ENCODE measurements at places on chromosomes 13 and 19.

DNA sequence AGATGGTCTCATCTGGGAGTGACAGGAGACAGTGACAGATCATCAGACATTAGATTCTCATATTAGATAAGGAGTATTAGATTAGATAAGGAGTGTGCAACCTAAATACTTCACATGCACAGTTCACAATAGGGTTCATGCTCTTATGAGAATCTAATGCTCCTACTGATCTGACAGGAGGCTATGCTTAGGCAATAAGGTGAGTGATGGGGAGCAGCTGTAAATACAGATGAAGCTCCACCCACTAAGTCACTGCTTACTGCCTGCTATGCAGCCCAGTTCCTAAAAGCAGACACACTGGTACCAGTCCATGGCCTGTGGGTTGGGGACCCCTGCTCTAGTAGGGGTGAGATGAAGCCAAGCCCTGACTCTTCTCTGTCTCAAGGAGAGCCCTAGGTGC is 10.0 kb upstream of the IGFL3 start:
- no peak for DNase-seq

DNA sequence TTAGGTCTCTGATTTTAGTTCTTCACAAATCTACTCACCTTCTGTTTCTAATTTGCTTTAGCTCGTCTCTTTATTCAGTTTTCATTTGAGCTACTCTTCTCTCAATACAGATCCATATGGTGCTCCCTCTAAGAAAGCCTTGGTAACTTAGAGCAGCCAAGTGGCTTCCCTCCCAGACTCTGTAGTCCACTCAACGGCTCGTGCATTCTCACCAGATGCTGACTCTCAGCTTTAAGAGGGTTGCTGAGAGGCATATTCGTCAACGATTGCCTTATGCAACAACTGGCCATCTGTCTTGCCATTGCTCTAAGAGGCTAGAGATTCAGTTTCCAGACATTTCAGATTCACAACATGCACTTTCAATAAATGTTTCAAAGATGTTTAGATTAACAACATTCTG is 785.8 kb upstream of the SLC10A2 start:
- no peak for DNase-seq

GRCh38 chr13:98919566-98919965 is 58.3 kb downstream of the DOCK9 start:
- DNase-seq, result no peak

DNA sequence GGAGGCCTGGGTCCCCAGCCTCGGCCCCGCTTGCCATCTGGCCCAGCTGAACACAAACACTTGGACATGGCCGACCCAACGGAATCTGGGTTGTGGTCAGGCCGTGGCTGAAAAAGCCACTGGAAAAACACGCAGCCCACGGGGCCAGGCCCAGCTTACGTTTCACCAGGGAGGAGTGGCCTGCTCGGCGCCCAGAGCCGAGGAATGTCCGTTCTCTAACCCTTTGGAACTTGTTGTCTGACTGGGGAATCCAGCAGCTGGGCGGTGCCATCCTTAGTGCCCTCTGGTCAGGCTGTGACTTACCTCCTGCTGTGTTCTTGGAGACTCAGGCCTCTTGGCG is 13.8 kb downstream of the CILP2 start:
- no peak for DNase-seq

GRCh38 chr13:113791226-113791625 is 32.2 kb downstream of the TMEM255B start:
- DNase-seq, result no peak

- no peak for DNase-seq
Observed at GRCh38 chr13:101915755-101916107, 463.3 kb downstream of the ITGBL1 start.

DNA sequence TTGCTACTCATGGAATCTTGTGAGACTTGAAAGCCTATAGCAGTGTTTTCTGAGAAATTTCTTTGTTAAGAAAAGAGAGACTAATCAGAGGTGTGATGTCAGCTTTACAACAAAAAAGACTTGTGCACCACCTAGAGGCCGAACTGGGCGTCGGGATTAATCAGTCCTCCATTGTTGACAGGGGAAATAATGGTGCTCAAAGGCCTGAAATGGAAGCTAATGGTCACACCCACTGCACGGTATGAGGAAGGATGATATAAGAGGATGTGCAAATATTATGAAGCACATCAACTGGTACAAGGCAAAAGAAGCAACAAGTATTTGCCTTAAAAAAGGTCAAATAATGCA is 480.2 kb upstream of the MIR17HG start:
- peak; percentile 20 for DNase-seq

DNA sequence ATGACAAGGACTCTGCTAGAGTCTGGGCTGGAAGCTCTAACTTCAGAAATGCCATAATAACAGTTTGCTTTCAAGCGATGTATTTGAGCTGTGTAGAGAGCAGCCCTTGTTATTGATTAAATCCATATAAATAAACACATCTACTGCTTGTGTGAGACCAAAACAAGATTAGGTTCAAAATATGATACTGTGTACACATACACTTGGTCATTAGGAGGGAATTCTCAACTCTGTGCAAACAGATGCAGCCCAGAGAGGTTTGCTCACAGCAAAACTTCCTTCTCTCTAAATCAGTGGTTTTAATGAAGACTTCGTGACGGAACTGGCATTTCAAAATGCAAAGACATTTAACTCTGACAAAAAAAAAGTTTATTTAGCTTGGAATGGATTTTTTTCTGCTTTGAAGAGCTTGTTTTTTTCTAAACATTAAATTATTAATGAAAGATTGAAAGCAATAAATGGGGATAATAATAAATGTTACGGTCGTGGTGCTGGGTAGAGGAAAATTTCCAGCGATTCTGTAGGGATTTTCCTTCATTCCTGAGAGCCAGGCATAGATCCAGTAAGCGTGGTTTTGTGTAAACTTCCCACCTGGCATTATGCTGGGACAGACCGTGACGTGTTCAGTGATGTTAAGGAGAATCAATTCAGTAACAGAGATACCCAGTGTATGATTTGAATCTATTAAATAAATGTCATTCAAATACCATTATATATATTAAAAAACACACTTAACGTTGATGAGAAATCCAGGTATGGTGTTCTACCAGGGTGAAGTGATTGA is 213.7 kb downstream of the TEX29 start:
- DNase-seq, result no peak

DNA sequence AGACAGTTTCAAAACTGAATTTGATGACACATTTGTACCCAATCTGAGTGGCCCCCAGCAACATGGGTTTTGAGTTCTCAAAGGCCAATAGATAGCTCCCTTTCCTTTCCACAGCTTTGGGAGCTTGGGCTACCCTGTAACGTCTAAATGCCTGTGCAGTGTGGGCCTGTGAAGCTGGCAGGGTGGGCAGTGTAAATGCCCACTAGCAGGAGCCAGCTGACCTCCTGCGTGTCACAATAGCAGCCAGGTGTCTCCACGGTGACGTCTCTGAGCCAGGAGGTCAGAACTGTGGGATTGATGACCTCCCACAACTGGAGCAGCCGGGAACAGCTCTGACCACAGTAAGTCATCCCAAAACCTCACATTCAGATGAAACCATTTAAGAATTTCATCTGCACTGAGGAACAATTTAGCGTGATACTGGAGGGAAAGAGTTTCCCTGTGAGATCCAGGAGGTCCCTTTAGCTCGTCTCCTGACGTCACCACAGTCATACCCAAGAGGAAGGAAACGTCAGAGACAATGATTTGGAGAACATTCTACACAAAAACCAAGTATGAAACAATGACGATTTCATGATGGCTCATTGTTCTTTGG is at the start of gene IPO5:
Gene IPO5, plus strand, starts transcription at position 300 of the 595 bp plus-strand sequence. CDS start 23,022 bp downstream, outside the sequence.
- DNase-seq, result no peak

DNA sequence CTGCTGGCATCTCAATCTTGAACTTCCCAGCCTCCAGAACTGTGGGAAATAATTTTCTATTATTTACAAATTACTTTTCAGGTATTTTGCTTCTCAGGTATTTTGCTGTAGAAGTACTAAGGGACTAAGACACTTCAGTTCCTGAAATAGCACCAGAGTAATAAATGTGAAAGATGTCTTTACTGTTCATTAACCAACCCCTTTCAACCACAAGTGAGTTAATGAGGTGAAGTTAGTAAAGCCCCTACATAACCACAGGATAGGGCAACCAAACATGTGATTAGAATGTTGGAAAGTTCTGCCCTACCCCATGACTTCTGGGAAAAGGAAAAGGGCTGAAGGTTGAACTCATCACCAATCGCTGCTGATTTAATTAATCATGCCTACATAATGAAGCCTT is 2.7 kb upstream of the ZNF345 start:
- no peak for DNase-seq

DNA sequence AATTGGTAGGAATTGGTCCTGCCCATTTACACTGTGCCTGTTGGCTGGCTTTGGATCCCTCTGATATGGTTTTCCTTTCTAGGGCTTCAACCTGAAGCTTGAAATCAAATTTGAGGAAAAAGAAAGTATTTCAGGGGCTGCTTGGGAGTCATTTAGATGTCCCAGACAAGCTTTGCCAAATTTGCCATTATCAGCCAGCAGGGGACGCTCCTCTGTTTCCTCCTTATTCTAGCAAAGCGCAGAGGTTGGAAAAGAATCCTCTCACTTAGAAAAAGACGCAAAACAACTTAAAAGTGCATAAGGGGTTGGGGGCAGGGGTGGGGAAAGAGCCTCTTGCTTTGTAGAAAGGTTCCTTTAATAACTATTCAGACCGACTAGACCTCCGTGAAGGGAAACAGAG is 1211.1 kb upstream of the PCDH20 start:
- DNase-seq, result no peak
